ENCODE measurements at places on chromosomes 1 and 21. TPM values are rescaled to one million over a fixed set of nuclear protein-coding genes. Genes with fewer than 3 reads are reported as not detected.

- H3K4me3 ChIP-seq: no peak overlapping the region
- DNase-seq: no peak
- peaks cover 4% of the 10 kb centered on the region for H3K4me1 ChIP-seq
These were observed 231.7 kb downstream of the PAPPA2 start for GRCh38 chr1:176694713-176695112.

GRCh38 chr1:72037745-72038343 is 244.5 kb downstream of the NEGR1 start:
- no peaks in the 10 kb centered on the region for H3K27me3 ChIP-seq
- H3K36me3 ChIP-seq: no peaks in the 10 kb centered on the region
- no peak overlapping the region for H3K27ac ChIP-seq
- H3K4me3 ChIP-seq: no peak overlapping the region
- peak; percentile 37 for DNase-seq
- H3K4me1 ChIP-seq: no peaks in the 10 kb centered on the region

DNA sequence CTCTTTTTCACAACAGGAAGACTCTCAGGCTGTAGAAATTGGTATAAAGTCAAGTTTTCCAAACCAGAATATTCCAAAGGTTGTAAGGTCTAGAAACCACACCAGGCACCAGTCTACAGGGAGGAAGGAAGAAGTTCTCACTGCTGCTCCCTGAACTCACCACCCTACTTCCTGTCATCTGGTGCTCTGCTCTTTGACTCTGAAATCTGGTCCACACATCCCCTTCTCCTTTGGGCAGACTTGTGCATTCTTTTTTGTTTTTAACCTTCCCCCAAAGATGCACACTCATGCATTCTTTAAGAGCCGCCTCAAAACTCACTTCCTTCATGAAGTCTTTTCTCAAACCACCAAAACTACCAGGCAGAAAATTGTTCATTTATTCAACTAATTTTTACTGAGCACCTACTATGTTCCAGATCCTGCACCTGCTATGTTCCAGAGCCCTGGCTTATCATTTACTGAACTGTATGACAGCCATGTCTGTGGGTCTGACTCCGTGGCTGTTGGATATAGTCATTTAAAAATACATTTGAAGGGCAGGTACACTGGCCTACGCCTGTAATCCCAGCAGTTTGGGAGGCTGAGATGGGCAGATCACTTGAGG is 30.1 kb upstream of the EPS15 start:
- no peaks in the 10 kb centered on the region for H3K27me3 ChIP-seq
- H3K27ac ChIP-seq: peak overlapping the region; percentile 31
- no peaks in the 10 kb centered on the region for H3K36me3 ChIP-seq
- H3K4me1 ChIP-seq: peaks cover 3% of the 10 kb centered on the region
- H3K4me3 ChIP-seq: no peak overlapping the region
- no peak for DNase-seq

DNA sequence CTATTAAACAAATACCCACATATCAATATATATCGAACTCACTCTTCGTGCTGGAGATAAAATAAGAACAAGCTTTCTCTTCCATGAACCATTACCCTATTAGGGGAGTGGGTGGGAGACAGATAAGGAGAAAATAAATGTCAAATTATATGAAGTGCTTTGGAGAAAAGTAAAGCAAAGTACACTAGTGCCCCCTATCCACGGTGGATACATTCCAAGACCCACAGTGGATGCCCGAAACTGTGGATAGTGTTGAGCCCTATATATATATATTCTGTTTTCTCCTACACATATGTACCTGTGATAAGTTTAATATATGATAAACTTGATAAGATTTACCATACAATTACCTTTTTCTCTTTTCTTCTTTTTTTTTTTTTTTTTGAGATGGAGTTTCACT is 54.6 kb downstream of the FH start:
- no peak overlapping the region for H3K27ac ChIP-seq
- H3K4me3 ChIP-seq: no peak overlapping the region
- no peaks in the 10 kb centered on the region for H3K27me3 ChIP-seq
- no peaks in the 10 kb centered on the region for H3K4me1 ChIP-seq
- no peaks in the 10 kb centered on the region for H3K36me3 ChIP-seq
- DNase-seq: no peak

DNA sequence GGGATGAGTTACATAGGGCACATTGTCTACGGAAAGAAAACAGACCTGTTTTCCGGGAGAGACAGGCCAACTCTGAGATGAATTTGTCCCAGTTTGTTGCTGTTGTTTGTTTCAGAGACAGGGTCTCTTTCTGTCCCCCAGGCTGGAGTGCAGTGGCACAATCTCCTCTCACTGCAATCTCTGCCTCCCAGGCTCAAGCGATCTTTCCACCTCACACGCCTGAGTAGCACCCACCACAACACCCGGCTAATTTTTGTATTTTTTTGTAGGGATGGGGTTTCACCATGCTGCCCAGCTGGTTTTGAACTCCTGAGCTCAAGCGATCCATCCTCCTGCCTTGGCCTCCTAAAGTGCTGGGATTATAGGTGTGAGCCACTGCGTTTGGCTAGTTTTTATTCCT is 125.5 kb upstream of the ERRFI1 start:
- no peak overlapping the region for H3K4me3 ChIP-seq
- peaks cover 10% of the 10 kb centered on the region for H3K4me1 ChIP-seq
- no peak overlapping the region for H3K27ac ChIP-seq
- no peaks in the 10 kb centered on the region for H3K27me3 ChIP-seq

GRCh38 chr1:212916481-212917133 is 33.7 kb upstream of the VASH2 start:
- no peaks in the 10 kb centered on the region for H3K36me3 ChIP-seq
- peak overlapping the region; percentile 9 for H3K4me3 ChIP-seq
- peak; percentile 32 for DNase-seq
- H3K27me3 ChIP-seq: no peaks in the 10 kb centered on the region
- no peak overlapping the region for H3K27ac ChIP-seq

NKAIN1 gene
- not detected for total RNA-seq

GRCh38 chr1:24450316-24450715 is 34.7 kb downstream of the NIPAL3 start:
- no peaks in the 10 kb centered on the region for H3K27me3 ChIP-seq
- H3K4me3 ChIP-seq: no peak overlapping the region
- no peaks in the 10 kb centered on the region for H3K4me1 ChIP-seq
- no peak overlapping the region for H3K27ac ChIP-seq

IFT25 gene
- 19.6 TPM for total RNA-seq

CHI3L1 gene
- total RNA-seq: 19.9 TPM

DNA sequence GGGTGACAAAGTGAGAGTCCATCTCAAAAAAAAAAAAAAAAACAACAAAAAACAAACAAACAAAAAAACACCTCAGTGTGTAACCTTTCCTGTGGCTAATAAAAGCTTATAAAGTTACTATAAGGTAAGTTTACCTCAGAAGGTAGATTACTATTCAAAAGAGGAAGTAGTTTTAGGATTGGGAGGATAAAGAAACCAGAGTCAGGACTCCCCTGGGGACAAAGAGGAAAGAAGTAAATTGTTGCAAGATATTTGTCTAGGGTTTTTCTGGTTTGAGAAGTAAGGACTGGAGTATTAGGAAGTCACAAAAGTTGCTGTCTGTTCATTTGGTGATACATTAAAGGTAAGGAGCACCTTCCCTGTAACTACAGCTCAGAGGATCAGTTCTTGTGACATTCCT is 23.8 kb upstream of the CENPF start:
- no peak overlapping the region for H3K4me3 ChIP-seq
- H3K4me1 ChIP-seq: no peaks in the 10 kb centered on the region
- no peaks in the 10 kb centered on the region for H3K36me3 ChIP-seq
- no peak for DNase-seq
- H3K27me3 ChIP-seq: no peaks in the 10 kb centered on the region

SPRR3 gene
- not detected for total RNA-seq

DNA sequence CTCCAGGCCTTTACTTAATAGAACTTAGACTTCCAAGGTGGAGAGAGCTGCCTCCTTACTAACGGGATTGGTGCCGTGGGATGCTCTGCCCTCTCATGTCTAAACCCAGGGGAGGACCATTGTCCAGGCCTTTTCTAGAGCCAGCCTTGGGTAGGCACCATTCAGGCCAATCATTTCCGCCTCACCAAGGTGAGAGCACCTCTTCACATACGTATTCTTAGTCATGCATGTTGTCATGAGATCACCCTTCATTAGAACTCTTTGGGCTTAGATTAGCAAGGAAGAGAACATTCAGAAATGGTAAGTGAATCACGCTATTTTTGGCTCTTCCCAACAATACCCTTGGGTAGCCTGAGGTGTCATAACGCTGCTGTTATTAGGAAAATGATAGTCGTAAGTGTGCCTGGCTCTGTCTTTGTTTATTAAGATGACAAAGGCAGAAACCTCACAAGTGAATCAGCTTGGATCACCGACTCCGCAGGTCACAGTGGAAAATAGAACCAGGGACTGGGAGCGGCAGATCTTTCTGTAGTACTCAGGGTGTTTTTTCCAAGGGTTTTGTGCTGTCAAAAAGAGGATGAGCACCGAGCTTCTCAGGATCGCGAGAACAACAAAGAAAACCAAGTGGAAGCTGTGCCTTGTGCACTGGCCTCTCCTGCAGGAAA is 55.0 kb downstream of the HUNK start:
- H3K27me3 ChIP-seq: no peaks in the 10 kb centered on the region
- H3K4me3 ChIP-seq: no peak overlapping the region
- H3K27ac ChIP-seq: no peak overlapping the region
- H3K36me3 ChIP-seq: no peaks in the 10 kb centered on the region
- H3K4me1 ChIP-seq: no peaks in the 10 kb centered on the region

GRCh38 chr1:202531472-202531811 is 178.8 kb downstream of the SYT2 start:
- H3K4me1 ChIP-seq: no peaks in the 10 kb centered on the region
- DNase-seq: no peak
- no peaks in the 10 kb centered on the region for H3K27me3 ChIP-seq
- H3K27ac ChIP-seq: no peak overlapping the region

RPL22 gene
- total RNA-seq: 288 TPM

DNA sequence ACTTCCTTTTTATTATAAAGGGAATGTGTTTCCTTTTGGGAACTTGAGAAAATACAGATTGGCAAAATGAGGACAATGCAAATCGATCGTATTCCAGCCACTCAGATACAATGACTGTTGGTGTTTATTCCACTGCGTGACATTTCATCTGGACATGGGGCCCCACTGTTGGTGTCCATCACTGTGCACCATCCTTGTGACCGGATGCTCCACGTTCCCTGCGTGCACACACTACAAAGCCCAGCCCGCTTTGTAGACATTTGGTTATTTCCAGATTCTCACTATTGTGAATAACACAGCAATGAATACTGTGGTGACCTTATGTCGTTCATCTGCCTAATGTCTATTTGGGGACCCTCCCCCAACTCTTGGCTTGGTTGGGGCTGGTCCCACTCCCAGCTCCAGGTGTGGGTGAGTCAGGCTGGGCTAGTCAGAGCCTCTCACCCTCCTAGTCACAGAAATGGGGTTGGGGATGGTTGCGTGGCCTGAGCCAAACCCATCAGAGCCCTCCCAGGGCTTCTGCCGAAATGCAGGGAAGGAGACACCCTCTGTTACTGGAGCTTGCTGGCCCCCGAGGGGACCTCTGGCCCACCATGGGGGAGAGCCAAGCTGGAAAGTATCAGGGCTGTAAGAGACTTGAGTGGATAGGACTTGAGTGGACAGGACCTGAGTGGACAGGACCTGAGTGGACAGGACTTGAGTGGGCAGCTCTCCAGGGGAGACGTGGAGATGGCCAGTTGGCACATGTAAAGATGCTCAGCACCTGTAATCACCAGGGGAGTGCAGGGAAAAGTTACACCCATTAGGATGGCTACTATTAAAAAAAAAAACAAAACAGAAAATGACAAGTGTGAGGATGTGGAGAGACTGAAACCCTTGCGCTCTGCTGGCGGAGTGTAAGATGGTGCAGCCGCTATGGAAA is 57.1 kb upstream of the ADARB1 start:
- no peaks in the 10 kb centered on the region for H3K36me3 ChIP-seq
- peak overlapping the region; percentile 24 for H3K27ac ChIP-seq
- no peaks in the 10 kb centered on the region for H3K27me3 ChIP-seq
- H3K4me3 ChIP-seq: no peak overlapping the region

- no peaks in the 10 kb centered on the region for H3K27me3 ChIP-seq
- H3K27ac ChIP-seq: peak overlapping the region; percentile 10
- no peaks in the 10 kb centered on the region for H3K36me3 ChIP-seq
- no peak overlapping the region for H3K4me3 ChIP-seq
These were observed 85.9 kb upstream of the SOX13 start for GRCh38 chr1:203986887-203987461.

GPR25 gene
- not detected for total RNA-seq

LAMB3 gene
- 70.0 TPM for total RNA-seq

GRCh38 chr21:26130249-26130881 is 40.2 kb downstream of the APP start:
- H3K27ac ChIP-seq: no peak overlapping the region
- no peaks in the 10 kb centered on the region for H3K36me3 ChIP-seq
- peaks cover 2% of the 10 kb centered on the region for H3K4me1 ChIP-seq
- H3K27me3 ChIP-seq: no peaks in the 10 kb centered on the region

SLC44A3 gene
- 10.9 TPM for total RNA-seq

DNA sequence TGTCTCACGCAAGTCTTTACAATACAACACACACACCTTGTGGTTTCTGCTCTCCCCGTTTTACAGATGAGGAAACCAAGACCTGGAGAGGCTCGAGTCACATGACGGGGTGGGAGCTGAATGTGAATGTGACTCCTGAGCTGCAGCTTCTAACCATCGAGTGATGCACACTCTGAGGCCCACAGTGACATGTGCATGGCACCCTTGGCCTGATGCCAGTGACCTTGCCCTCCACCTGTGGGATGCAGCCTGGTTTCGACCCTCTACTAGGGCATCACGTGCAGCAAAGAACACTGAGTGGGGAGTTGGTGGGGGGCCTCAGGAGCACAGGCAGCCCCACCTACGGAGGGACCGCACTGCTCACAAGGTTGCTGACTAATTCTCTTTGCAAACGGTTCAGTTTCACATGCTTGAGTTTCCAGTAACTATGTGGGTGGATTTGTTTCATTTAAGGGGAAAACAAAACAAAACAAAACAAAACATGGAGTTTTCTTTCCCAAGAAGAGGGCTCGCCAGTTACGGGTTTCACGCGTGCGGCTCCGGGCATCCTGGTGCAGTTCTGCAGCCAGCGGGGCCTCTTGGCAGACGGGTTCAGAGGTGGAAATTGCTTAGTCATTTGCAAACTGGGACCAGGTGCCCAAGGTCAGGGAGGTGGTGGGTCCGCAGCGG is 22.9 kb downstream of the SPSB1 start:
- peaks cover 3% of the 10 kb centered on the region for H3K36me3 ChIP-seq
- no peak overlapping the region for H3K27ac ChIP-seq
- no peaks in the 10 kb centered on the region for H3K27me3 ChIP-seq
- H3K4me1 ChIP-seq: peaks cover 4% of the 10 kb centered on the region

- H3K36me3 ChIP-seq: no peaks in the 10 kb centered on the region
- no peak for DNase-seq
- H3K4me3 ChIP-seq: no peak overlapping the region
- no peak overlapping the region for H3K27ac ChIP-seq
These were observed 46.7 kb upstream of the PTBP2 start for GRCh38 chr1:96674915-96675314.

PPM1J gene
- 0.74 TPM for total RNA-seq

- H3K36me3 ChIP-seq: no peaks in the 10 kb centered on the region
- peak overlapping the region; percentile 15 for H3K4me3 ChIP-seq
- H3K4me1 ChIP-seq: peaks cover 24% of the 10 kb centered on the region
- DNase-seq: no peak
These were observed 15.2 kb downstream of the PLA2G2F start for GRCh38 chr1:20154301-20154831.
